ENCODE measurements at places on chromosomes 2 and 18.

DNA sequence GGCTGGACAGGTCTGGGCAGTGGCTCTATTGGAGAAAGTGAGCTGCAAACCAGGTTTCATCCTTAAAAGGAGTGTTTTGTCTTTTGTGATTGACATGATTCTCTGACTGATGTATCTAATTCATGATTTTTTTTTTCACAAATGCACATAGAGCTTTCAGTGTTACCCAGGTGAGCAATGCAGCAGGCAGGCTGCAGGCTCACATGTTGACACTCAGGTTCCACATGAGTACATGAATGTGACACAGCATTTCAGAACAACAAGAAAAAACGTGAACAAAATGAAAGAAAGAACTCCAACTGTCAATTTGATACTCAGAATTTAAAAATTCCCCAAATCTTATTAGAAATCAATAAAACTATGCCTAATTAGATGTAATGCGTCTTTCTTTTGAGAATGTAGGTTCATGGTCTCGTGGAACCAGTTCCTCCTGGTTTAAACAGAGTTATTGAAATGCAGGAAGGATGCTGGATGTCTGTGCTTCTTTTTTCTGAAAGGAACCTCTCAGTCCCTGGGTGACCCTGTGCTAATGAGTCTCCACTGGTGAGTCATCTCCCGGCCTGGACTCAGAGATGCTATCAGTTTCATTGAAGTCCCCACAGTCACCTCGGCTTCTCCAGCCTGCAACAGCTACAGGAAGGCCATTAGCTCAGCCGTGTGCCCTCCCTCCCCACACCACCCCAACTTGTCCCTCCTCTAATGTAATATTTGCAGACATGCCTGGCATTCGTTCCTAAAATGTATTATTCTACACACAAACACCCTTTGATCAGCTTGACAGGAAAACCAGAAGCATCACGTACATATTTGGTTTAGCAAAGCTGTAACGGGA lies 430.4 kb downstream of the LPIN1 start:
- DNase-seq = no peak

GRCh38 chr2:17052001-17052400 lies 386.4 kb upstream of the CYRIA start:
- DNase-seq = no peak

- DNase-seq = no peak
These were observed 39.0 kb upstream of the ZFP36L2 start for GRCh38 chr2:43265421-43265820.

- no peak for DNase-seq
These were observed 21.8 kb downstream of the WNT10A start for GRCh38 chr2:218902427-218902826.

- no peak for DNase-seq
These were observed 28.7 kb downstream of the GAD1 start for GRCh38 chr2:170845343-170845742.

DNA sequence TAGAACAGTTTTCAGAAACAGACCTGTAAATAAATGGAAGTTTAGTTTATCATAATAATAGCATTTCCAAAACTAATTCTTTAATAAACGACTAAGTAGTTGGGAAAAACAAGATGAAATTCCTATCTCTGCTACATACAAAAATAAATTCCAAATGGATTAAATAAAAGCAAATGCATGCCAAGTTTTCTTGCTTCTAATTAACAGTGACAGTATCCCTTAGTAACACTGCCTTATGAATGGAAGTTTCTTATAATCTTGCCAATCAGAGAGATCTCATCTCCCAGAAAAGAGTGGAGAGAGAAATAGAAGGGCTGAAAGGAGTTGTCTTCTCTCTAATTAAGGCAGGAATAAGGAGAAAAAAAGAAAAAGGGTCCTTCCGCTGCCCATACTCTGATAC lies 133.9 kb downstream of the GFPT1 start:
- no peak for DNase-seq

DNA sequence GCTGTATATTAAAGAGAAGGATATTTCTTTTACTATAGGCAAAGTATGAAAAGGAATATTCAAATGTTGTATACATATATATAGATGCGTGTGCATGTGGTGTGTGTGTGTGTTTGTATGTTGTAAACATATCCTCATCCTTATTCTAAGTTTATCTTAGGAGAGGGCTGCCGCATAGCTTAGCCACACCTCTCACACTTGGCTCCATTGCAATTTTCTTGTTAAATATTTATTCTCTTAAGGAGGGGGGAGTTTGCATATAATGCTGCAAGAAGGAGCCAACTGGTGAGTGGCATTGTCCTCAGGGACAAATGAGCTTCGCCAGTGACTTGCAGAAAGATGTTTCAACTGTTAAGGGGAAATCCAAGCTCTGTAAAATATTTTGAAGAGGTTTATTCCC lies 360.1 kb upstream of the RND3 start:
- DNase-seq = no peak

DNA sequence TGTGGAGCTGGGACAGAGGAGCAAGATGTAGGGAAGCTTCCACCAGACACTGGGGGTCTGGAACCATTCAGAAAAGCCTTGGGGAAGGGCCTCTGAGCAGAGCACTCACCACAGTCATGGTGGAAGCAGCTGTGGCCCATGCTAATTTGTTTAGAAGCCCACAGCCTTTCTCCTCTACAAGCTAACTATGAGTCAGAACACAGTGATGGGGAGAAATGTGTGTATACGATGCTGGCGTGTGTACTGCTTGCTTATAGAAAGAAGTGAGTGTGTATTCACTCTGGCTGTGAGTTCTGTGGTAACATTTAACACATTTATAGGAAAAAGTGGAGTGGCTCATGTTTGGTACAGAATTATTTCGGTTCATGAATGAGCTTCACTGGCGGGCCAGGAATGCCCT lies 157.0 kb upstream of the ACAA2 start:
- DNase-seq = no peak
